ENCODE measurements at places on chromosomes 6 and 20.

DNA sequence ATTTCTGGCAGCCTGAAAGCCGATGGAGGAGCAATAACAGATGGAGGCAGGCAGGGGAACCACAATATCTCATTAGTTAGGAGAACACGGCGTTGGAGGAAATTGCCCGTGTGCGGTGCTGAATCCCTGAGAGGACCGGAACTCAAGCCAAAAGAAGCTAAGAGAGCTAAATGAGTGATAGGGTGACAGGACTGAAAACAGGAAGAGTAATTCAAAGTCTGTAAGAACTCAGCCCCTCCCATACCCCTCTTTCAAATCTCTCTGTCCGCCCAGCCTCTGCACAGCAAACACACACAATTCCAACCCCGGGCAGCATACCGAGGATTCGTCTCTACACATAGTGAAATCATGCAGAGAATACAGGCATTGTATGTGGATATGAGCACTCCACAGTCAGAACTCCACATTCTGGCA lies 2.6 kb upstream of the IPCEF1 start:
- peak; percentile 27 for DNase-seq

DNA sequence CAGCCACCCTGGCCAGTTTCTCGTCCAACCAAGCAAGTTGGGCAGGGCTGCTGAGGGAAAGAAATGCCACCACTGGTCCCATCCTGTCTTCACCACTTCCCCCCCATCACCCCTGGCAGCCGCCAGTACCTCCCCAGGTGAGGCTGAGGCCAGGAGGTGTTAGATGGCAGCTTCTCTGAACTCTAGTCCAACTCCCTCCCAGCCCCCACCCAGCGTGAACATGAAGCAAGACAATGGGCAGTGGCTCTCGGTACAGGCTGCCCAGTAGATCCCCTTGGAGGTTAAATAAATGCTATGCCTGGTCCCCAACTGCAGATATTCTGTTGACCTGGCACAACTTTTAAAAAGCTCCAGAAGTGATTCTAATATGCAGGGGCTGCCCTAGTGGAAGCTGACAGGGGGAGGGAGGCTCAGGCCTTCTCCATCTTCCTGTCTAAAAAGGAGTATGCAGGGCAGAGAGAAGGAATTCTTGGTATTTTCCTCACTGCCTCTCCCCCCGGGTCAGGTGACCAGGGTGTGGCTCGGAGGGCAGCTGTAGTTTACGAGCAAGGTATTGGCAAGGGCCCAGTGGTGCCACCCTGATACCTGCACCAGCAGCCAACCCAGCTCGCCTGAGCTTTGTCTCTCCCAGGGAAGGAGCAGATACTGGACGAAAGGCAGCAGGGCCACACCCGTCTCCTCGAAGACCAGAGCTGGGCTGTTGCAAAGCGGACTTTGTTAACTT lies 25.7 kb downstream of the KCNK5 start:
- DNase-seq = no peak

GRCh38 chr6:72418495-72418894 lies 203.4 kb upstream of the KCNQ5 start:
- no peak for DNase-seq

GRCh38 chr6:3804964-3805363 lies 44.2 kb upstream of the FAM50B start:
- no peak for DNase-seq

DNA sequence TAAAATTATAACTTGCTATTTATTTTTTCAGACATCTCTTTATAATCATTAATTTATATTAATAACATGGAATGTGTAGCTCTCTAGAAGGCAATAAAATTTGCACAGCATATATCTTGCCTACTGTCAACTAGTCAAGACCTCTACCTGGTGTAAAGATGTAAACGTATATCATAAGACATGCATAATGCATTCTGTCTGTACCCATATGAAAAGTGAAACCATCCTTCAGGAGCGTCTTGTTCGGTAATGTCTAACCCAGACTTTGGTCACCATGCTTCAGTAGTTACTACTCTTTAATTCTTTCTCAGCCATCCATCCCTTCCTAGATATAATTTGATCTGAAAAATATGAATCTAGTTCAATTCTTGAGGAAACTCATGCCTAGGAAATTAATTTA lies 21.0 kb downstream of the CEP43 start:
- DNase-seq = no peak

Measured in RPMI7951 (cell line).